ENCODE measurements at places on chromosomes 6 and 20. TPM values are rescaled to one million over a fixed set of nuclear protein-coding genes. Genes with fewer than 3 reads are reported as not detected.

DNA sequence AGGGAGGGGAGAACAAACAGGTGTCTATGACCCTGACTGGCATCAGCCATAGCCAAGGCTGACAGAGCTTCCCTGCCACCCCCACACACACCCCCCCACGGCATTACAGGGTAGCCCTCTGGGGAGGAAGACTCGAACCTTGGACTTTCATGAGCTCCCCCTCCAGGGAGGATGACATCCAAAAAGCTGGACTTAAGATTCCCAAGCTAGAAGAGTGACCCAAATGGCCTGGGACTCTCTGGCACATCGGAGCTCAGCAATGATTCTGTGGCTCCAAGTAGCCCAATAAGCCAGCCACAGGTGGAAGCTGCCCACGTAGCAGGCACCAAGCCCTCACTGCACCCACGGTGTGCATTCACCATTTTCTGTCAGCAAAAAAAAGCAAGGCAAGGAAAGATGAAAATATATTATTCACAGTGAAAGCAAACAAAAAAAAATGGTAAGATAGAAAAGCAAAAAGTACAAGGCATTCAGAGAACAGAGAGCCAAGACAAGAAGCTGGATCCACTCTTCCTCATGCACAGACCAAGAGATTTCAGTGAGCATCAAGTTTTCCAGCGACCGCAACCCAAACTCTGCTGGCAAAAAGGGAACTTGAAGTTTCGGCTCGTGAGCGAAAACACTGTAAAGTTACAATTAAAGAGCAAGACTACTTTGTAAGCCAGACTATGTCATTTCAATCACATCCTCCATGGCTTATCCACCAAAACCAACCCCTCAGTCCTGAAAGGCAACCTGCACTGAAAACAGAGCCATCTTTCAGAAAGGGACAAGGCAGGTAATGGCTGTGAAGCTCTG, 10.9 kb downstream of the JAG1 start:
- H3K27ac ChIP-seq = no peak overlapping the region
- DNase-seq = no peak
- no peaks in the 10 kb centered on the region for H3K27me3 ChIP-seq
- H3K4me1 ChIP-seq = peaks cover 50% of the 10 kb centered on the region

GRCh38 chr20:53080969-53081871, 109.1 kb downstream of the TSHZ2 start:
- H3K27ac ChIP-seq = peak overlapping the region; percentile 49
- no peak for DNase-seq
- peaks cover under 1% of the 10 kb centered on the region for H3K4me1 ChIP-seq
- H3K36me3 ChIP-seq = no peaks in the 10 kb centered on the region
- H3K4me3 ChIP-seq = no peak overlapping the region

The MYCT1 gene
- 10.3 TPM for total RNA-seq

GRCh38 chr6:3885262-3886036, 36.3 kb downstream of the FAM50B start:
- no peaks in the 10 kb centered on the region for H3K36me3 ChIP-seq
- no peaks in the 10 kb centered on the region for H3K4me1 ChIP-seq
- no peak for DNase-seq
- H3K4me3 ChIP-seq = no peak overlapping the region
- no peak overlapping the region for H3K27ac ChIP-seq
- no peaks in the 10 kb centered on the region for H3K27me3 ChIP-seq

The PROKR2 gene
- total RNA-seq = not detected

GRCh38 chr6:52271852-52272460, 12.6 kb downstream of the MCM3 start:
- H3K27me3 ChIP-seq = no peaks in the 10 kb centered on the region
- DNase-seq = no peak
- H3K4me3 ChIP-seq = no peak overlapping the region
- peaks cover 5% of the 10 kb centered on the region for H3K4me1 ChIP-seq

The AMD1 gene
- total RNA-seq = 99.9 TPM

The OPRM1 gene
- not detected for total RNA-seq

The PRICKLE4 gene
- 7.9 TPM for total RNA-seq

GRCh38 chr6:30260036-30260504, 46.9 kb upstream of the TRIM26 start:
- no peaks in the 10 kb centered on the region for H3K27me3 ChIP-seq
- peak overlapping the region; percentile 64 for H3K27ac ChIP-seq
- peaks cover 5% of the 10 kb centered on the region for H3K4me1 ChIP-seq
- DNase-seq = peak; percentile 78
- peak overlapping the region; percentile 89 for H3K4me3 ChIP-seq

Data from left lung (tissue), 14 donors.